ENCODE measurements at places on chromosomes 1 and 21.

- DNase-seq = no peak
These were observed 82.1 kb downstream of the MT1HL1 start for GRCh38 chr1:236922190-236922589.

- no peak for DNase-seq
These were observed 53.6 kb upstream of the ADARB1 start for GRCh38 chr21:45020629-45021427.

DNA sequence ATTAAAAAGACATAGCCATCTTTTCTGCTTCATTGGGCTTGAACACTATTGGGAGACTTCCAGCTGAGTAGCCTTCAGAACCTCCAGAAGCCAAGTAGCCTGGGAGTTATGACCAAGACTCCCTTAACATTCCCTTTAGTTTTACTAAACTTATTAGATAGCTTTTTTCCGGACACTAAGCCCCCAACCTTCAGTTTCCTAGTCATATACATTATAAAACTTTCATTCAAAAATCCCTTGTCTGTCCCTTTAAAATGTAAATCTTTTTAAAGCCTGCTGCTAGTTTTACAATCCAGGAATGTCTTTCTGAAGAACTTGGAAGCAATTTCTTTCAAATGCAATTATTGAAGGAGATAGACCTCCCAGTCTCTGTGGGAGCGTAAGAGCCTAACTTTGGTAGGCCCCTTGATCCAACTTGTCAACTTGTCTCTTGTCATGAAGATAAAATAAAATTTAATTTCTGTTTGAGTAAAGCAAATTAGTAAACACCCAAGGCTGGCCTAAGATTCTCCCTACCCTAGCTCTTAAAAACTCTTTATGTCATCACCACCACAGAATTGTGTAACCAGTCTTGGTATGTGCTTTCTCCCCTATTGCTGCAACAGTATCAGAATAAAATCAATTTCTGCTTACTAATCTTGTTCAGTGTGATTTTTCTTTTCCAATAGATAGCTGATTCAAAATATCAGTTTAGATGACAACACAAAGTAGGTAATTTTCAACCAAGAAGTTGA, 796.2 kb downstream of the PLA2G4A start:
- DNase-seq = no peak

- DNase-seq = no peak
These were observed 15.1 kb downstream of the STUM start for GRCh38 chr1:226563666-226564065.

- DNase-seq = peak; percentile 62
These were observed 782 bp downstream of the PCAT6 start for GRCh38 chr1:202811296-202812175.

GRCh38 chr1:101147381-101147780, 89.4 kb upstream of the S1PR1 start:
- no peak for DNase-seq

DNA sequence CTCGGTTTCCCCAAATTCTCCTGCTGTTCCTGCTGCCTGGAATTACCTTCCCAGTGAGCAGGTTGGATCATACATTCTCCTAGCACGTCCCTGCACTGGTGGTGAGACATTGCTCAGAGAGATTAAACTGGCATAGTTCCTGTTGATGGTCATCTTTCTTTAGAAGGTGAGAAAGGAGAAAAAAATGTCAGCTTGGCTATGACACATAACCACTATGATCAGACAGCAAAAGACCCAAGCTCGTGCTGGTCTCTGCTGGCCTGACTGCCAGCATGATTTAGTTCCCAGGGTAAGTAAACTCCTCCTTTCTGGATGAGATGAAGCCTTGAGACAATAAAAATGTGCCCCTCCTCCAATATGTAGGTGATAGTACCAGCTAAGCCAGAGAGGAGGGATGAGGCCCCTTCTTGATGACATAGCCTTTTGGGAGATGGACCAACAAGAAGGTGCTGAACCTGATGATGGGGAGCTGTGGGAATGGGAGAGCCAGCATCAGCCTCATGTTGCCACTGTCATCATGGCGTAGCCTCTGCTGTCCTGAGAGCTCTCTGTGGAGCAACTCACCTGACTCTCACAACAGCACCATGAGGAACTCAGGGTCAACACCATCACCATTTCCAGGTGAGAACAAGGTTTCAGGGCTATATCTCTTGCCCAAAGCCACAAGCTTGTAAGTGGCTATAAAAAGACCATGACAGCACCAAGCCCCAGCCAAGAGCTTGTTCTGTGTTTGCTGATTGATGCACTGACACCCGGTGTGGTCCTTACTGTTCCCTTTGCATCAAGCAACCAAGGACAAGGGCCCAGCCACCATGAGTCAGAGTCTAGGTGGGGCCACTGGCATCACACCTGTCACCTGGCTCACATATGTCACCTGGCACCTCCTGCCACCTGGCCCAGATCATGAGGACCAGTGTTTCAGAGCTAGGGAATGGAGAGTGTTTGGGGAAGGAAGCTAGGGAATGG, 200.0 kb downstream of the MATN1 start:
- DNase-seq = no peak

DNA sequence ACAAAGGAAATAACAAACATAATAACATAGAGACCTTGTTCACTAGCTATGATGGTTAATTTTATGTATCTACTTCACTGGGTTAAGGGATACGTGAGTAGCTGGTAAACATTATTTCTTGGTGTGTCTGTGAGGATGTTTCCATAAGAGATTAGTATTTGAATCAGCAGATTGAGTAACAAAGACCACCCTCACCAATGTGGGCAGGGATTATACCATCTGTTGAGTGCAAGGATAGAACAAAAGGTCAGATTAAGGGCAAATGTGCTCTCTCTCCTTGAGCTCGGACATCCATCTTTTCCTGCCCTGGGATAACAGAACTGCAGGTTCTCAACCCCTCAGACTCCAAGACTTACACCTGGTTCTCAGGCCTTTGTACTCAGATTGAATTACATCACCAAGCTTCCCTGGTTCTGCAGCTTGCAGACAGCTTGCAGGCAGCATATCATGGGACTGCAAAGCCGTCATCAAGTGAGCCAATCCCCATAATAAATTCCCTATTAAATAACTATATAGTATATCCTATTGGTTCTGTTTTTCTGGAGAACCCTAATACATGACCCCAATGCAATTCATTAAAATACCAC, 9.2 kb downstream of the SPATA6 start:
- DNase-seq = peak; percentile 37

GRCh38 chr1:200153277-200154055, 126.0 kb downstream of the NR5A2 start:
- no peak for DNase-seq

GRCh38 chr1:213268221-213268620, 217.2 kb downstream of the RPS6KC1 start:
- no peak for DNase-seq

DNA sequence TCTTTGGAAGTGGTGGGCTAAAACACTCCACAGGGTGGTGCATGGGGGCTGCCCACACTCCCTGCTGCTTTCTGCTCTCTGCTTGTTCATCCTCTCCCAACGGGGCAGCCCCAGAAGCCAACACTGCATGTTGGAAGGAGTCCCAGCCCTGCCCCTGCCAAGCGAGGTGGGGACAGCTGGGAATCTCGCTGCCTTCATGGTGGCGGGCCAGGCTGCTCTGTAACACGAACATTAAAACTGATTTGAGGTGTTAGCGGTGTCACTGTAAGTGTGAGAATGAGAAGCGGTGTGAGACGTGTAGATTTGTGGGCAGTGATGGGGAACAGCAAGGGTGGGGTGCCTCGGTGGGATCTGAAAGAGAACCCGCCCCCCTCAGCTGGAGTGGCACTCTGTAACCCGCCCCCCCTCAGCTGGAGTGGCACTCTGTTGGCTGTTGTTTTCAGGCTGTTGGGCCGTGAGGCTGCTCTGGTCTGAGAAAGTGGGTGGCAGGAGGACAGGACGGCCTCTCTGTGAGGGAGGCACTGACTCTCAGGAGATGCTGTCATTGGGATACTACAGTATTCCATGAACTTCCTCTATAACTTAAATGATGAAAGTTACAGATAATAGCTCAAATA, 80.9 kb downstream of the PCBP3 start:
- no peak for DNase-seq

GRCh38 chr1:58754683-58755467, 29.0 kb downstream of the JUN start:
- DNase-seq = no peak
